ENCODE measurements at places on chromosomes 13 and 19.

- no peak for DNase-seq
Observed at GRCh38 chr19:24074720-24075454, 12.1 kb upstream of the ZNF254 start.

DNA sequence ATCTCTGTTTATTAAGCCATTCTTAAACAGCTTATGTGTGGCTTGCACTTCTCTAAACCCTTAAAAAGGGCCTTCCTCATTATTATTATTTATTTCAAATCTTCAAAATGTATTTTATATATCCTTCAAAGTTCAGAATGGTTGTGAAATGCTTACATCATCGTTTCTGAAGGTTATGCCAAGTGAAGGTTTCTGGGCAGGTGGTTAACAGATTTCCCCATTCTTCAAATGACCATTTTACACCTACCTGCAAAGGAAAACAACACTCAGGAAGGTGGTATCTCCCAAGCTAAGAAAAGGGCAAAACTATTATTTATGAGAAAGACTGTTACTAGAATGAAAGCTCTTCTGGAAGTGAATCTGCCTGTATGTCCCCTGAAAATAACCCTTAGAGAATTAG is 191.6 kb downstream of the SHISA2 start:
- no peak for DNase-seq

GRCh38 chr19:57190301-57190700 is 999 bp upstream of the ZNF264 start:
- no peak for DNase-seq

DNA sequence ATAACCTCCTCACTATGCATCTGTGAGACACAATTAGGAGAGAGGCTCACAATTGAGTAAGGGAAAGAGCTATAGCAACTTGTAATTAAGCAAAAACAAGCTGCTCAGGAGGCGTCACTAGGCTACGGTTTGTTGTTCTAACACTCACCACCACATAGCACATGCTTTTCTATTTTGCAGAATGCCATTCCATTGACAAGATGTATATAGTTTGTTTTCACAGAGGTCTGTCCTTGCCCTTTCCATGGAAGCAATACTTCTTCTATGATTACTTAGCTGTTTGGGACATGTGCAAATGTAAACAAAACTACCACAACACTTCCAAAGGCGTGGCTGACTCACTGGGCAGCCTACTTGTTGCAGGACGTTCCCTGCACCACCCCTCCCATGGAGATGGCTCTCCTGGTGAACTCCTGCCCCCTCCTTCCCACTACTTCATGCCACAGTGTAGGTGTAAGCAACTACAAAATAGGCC is 33.9 kb upstream of the FAM216B start:
- peak; percentile 69 for DNase-seq
